ENCODE measurements at places on chromosomes 13 and 19.

DNA sequence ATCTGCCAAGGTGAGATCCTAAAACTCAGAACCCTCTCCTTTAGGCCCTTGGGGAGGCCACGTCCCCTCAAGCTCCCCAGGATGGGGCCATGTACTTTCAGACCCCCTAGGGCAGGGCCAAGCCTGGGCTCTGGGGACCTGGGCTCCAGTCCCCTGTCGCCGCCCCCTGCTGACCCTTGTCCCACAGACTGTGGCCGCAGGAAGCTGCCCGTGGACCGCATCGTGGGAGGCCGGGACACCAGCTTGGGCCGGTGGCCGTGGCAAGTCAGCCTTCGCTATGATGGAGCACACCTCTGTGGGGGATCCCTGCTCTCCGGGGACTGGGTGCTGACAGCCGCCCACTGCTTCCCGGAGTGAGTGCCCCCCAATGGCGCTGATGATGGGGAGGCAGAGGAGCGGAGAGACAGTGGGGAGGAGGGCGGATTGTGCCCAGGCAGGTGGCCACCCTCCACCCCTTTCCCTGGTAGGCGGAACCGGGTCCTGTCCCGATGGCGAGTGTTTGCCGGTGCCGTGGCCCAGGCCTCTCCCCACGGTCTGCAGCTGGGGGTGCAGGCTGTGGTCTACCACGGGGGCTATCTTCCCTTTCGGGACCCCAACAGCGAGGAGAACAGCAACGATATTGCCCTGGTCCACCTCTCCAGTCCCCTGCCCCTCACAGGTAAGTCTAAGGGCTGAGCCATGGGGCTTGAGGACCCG is 18.8 kb downstream of the HPN start:
- no peak for DNase-seq

GRCh38 chr13:30837227-30838159 is 68.6 kb upstream of the MEDAG start:
- DNase-seq = no peak

GRCh38 chr13:92807353-92807752 is 419.3 kb upstream of the GPC6 start:
- no peak for DNase-seq

DNA sequence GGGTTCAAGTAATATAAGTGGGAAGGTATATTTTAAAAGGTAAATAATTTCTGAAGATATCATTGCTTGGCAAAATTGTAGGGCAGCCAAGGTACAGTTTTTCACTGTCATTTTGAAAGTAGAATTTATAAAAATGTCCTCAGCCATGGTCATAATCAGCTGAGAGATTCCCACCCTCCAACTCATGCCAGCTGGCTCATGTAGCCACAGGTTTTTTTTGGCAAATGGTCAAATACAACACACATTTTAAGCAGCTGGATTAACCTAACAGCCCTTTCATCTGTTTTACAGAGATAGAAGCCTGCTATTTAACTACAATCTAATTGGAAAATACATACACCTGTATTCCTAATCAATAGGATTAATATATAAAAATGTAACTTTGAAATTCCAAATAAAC is 619.2 kb upstream of the SGCG start:
- DNase-seq = no peak

GRCh38 chr19:30888937-30889336 is 460.3 kb downstream of the TSHZ3 start:
- no peak for DNase-seq

- DNase-seq = no peak
Measured at GRCh38 chr13:33828431-33829129, 10.6 kb downstream of the RFC3 start.

DNA sequence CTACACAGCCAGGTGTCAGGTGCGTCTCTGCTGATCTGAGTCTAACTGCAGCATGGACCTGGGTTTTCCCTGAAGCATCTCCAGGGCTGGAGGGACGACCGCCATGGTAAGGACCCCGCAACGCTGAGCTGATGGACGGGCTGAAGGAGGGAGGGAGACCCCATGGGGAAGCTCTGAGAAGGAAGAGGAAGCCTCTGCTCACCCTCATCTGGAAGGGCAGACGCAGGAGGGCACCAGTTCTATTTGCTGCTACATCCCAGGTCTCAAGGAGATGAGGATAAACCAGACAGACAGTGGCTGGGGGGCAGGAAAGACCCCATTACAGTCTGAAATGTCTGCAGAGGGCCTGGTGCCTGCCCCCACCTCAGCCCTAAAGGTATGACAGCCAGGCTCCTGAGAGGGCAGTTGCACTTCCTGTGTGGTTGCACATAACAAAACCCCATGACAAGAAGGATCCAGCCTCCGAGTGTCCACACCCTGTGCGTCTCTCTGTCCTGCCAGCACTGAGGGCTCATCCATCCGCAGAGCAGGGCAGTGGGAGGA is at the start of gene LILRA2:
Gene LILRA2 (plus strand): TSS at position 461 of the 543 bp plus-strand sequence. CDS start 89 bp downstream, outside the sequence.
- no peak for DNase-seq

- no peak for DNase-seq
Measured at GRCh38 chr13:20438801-20439200, 86.9 kb downstream of the CRYL1 start.

GRCh38 chr19:29631450-29631849 is 25.4 kb downstream of the POP4 start:
- no peak for DNase-seq

DNA sequence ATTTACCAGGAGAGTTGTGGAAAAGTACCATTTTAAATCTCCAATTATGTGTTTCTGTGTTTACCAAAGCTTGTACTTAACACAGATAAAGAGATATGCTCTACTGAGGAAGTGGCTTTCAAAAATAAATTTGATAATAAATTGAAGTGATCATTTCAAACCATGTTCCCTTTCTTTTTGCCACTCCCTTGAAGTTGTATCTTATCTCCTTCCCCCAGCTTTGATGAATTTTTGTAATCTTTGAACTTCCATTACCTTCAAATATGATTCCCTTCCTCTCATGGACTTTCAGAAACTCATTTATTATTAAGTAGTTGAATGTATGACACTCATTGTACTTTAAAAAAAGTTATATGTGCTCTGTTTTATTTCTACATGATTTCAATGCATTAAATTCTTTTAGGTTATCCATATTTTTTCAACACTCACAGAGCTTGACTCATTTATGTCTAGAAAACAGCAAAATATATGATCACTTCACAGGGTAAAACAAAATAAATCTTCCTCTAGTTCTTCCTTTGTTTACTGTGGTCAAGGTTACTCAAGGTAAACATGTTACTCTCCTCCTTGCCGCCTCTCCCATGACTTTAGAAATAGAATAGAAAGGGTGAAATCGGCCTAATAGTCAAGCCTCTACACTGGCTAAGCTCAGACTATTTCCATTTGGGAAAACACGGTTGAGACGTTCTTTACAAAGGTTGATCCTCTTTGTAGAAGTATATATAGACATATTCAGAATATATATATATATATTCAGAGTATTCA is 251.2 kb upstream of the SPRY2 start:
- DNase-seq = no peak

DNA sequence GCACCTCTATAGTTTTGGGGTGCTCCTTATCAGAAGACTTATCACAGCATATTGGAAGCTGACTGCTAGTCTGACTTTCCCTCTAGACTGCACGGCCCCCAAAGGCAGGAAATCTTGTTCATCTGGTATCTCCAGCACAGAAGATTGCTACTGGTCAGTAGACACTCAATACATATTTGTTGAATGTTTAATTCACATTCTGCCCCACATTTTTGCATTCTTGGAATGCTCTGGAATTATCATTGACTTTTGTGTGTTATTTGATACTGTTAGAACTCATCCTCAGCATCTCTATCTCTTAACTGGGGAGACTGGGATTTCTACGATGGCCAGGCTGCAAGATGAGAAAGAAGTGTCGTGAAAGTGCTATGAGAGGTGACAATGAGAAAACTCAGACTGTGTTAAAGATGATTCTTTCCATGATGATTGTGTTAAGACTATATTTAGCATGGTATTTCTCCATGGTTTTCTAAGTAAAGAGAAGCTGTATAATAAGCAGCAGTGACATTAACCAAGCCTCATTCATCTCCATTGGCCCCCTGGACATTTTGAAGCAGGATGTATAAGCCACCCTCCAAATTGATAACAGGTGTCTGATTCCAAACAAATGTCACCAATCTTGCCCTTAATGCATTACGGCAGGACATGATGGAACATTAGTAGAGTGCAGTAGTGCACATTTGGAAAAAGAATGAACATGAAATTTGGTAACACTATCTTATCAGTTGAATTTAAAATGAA is 440.9 kb downstream of the RFC3 start:
- DNase-seq = no peak

- no peak for DNase-seq
Measured at GRCh38 chr13:54029720-54030119, 1001.1 kb downstream of the OLFM4 start.

GRCh38 chr13:50584856-50585580 is 258.5 kb downstream of the DLEU7 start:
- no peak for DNase-seq

DNA sequence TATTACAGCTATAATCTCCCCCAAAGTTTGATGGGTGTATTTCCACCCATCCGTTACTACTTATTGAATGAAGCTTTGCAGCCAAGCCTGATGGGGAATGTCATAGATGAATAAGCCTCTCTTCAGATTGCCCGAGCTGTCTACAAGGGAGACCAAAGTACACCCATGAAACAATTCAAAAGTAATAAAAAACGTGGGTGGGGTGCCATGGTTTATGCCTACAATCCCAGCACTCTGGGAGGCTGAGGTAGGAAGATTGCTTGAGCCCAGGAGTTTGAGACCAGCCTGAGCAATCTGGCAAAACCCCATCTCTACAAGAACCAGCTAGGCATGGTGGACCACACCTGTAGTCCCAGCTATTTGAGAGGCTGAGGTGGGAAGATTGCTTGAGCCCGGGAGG is 419.2 kb downstream of the FGF9 start:
- DNase-seq = no peak

DNA sequence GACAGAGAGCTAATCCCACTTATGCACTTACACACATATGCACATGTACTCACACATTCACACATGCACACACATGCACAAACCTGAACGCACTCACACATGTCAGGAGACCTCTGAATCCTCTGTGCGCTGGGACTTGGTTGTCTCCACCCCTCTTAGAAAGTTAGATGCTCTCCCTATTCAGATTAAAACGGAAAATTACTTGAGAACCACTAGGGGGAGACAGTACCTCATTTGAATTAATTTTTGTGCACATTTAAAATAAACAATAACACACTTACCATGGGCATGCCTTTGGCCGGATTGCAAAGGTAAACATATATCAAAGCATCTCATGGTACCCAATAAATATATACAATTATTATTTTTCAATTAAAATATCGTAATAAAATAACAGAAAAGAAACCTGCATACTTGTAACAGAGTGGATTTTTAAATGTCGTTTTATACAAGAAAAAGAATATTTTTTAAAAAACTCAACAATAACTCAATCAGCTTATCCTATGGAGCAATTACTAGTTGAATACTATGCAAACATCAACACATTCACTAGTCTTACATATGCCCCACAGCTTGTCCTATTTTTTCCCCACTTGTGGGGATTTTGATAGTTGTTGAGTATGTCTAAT is 9.5 kb upstream of the LILRB4 start:
- DNase-seq = no peak
